Posterior vena cava (tissue), 2 donors: ENCODE measurements at places on chromosomes 12 and 14. TPM values are rescaled to one million over a fixed set of nuclear protein-coding genes. Genes with fewer than 3 reads are reported as not detected.

GRCh38 chr12:51417826-51418225 lies 6.8 kb upstream of the SLC4A8 start:
- DNase-seq = no peak

GRCh38 chr14:100408350-100409002 lies 85.3 kb downstream of the SLC25A47 start:
- DNase-seq = no peak

DNA sequence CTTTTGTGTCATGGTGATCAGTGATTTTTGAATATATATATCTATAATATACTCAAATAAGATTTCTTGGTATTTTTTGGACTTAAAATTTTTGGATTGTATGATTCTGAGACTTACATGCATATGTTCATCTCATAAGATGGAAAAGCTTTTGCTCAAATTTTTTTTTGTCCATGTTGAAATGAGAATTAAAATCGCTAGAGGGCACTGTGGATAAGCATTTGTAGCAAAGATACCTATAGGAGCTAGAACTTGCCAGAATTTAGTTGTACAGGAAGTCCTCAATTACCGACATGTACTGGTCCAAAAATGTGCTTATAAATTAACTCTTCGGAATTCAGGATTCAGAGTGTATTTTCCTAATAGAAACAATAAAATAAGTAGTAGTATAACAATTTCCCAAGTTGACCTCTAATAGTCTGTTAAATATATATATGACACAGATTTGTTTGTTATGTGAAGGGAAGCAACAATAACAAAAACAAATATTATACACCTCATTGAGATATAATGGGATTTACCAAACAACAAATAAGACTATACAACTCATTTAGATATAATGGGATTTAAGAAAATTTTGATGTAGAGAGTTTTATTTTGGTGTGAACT lies 179.6 kb downstream of the TMEM117 start:
- DNase-seq = no peak

DNA sequence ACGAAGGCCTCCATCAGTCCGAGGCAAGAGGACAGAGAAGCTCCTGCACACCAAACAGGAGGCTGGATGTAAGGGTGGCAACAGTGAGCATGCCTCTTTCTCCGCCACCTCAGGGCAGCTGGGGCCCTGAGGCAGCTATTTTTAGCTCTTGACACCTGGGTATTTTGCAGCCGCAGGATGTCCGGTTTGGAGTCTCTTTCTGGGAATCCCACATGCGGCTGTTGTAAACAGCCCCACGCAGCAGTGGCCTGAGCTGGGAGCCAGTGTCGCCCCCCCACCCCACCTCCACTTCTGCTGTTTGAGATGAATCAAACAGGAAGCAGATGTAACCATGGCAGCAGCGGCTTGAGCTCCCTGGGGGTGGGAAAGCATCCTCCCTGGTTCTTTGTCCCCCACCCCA lies 11.7 kb downstream of the HDAC7 start:
- DNase-seq = no peak

DNA sequence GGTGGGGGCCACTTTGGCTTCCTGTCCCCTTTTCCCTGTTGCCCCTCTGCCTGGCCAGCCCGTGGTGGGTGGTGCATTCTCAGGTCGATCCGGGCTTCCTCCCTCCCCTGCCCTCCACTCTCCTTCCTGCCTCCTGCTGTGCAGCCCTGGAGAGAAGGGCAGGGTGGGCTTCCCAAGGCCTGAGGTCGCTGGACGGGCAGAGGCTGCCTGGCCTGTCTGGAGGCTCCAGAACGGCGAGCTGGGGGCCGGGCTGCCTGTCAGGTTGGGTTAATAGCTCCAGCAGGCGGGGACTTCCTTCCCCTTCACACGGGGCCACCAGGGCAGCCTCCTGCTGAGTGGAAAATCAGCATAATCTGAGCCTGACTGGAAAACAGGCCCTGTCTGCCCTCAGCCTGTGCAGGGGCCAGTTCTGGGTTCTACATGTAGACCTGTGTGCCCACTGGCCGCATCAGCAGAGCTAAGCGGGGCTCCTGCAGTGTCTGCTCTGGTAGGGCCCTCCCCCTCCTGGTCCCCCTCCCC lies 11.3 kb downstream of the KIF26A start:
- DNase-seq = no peak

GRCh38 chr14:24861083-24861630 lies 188.8 kb downstream of the STXBP6 start:
- no peak for DNase-seq

DNA sequence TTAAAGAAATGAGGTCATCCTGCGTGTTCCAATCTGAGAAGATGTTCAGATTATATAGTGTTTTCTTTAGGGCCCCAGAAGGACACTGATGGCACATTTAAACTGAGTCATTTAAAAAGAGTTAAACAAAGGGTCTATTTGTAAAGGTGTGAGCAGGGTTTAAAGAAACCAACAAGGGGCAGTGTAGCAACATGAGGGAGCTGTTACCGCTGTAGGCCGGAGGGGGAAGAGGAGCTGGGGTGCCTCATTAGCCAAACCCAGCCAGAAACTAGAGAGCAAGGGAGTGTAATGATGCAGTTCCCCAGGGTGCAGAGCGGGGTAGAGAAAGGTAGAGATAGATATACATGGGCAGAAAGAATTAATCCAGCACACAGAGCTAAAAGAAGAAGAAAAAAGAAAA lies 160.4 kb downstream of the TBX5 start:
- no peak for DNase-seq

GRCh38 chr12:1767407-1768090 lies 52.8 kb upstream of the LRTM2 start:
- DNase-seq = no peak

- DNase-seq = no peak
Measured at GRCh38 chr12:139585-139984, 73.0 kb downstream of the IQSEC3 start.

DNA sequence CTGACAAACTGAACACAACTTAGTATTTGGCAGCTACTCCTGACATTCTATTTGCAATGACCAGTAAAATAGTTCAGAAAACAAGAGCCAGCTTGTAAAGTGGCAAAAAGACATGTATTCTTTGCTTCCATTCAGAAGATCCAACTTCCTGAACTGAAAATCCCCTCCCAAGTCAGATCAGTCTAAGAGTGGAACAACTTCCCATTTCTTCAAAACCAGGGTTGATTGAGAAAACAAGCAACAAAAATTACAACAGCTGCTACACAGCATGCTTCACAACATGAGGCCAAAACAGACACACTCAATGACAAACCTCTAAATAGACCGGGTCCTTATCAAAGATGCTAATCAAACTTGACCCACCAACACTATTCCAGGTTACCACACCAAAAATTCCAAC lies 40.3 kb downstream of the CIT start:
- no peak for DNase-seq

- no peak for DNase-seq
Measured at GRCh38 chr12:114096461-114096860, 130.3 kb upstream of the RBM19 start.

- DNase-seq = no peak
Measured at GRCh38 chr14:91872011-91872501, 4.7 kb upstream of the TC2N start.

DNA sequence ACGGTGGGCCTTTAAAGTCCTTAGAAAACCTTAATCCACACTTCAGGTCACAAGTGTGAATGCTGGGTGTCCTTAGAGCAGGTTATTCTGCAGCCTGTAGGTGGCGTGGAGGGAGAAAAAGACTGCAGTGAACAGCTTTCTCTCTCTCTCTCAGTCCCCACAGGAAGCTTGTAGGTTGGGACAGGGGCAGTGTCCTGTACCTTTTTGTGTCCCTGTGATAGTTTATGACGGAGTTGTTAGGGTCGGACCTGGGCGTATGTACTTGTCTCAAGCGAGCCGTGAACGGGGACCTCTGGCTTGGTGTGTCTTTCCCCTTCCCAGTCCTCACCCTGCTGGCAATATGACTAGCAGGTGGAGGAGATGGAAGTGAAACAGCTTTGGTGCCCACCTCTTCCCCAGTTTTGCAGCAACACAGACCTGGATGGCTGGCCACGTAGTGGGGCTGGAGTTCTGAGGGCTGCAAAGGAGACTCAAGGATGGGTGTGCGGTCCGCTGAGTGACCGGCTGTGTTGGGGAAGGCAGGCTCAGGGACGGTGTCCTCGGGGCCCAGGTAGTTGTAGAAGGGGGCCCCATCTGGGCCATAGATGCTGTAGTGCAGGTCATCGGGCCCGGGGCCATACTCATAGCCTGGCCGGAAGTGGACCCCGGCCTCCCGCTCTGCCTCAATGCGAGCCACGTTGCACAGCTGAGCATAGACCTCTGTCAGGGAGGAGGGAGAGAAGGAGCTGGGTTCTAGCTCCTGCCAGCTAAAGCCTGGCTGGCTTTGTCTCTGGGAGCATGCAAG lies 8.9 kb downstream of the ISCA2 start:
- DNase-seq = no peak

- no peak for DNase-seq
Measured at GRCh38 chr12:124865728-124866127, 2.1 kb upstream of the SCARB1 start.

DNA sequence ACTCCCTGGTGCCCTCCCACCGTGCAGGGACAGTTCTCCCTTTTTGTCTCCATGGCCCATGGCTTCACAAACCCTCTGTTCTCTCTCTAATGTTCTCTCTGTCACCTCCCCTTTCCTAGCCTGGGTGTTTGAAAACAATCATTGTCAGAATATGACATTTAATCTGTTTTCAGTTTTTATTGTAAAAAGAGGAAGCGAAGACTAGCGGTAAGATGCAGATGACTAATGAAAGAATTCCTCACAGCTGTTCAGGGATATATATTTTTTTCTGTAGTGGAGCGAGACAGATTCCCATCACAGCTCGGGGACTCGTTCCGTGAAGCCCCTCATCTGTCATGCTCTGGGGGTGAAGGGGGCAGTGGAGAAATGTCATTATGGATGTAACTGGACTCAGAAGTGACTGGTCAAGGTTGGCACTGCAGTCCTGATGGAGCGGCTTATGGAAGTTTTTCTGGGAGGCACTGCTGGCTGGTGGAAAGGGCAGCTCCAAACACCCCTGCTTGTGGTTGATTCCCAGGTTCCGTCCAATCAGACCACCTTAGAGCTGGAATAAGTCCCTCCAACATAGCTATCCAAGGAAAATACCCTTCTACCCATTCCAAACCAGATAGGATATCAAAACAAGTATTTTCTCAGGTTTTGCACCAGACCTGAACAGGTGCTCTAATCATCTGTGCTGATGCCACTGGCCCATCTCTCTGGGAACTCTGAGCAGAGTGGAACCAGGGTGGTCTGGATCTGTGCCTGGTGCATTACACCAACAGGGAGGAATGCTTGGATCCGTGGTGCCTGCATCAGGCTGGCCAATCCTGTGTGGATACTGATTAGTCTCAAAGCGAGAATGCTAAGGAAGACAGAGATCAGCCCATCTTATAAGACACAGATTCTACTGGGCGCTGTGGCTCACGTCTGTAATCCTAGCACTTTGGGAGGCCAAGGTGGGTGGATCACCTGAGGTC lies 84.7 kb downstream of the GPATCH2L start:
- DNase-seq = no peak

- DNase-seq = no peak
Measured at GRCh38 chr14:63032076-63032475, 13.2 kb downstream of the KCNH5 start.

- peak; percentile 87 for DNase-seq
Measured at GRCh38 chr12:10722502-10722904, 620 bp downstream of the YBX3 start.

DNA sequence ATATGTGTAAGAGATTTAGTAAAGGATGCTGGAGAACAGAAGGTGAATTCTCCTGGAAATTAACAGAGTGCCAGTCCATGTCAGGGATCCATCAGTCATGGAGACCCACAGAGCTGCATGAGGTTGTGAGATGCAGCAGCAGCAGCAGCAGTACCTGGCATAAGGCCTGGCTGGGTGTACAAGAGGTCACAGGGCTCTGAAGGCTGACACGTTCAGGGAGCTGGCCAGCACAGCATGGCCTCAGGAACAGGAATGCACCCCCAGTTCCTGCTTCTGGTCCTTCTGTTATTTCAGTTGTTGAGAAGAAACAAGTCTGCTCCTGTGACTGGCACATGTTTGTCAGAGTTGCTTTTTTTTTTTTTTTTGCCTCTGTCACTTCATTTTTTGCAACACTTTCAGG lies 210.8 kb downstream of the CNTN1 start:
- DNase-seq = no peak

DNA sequence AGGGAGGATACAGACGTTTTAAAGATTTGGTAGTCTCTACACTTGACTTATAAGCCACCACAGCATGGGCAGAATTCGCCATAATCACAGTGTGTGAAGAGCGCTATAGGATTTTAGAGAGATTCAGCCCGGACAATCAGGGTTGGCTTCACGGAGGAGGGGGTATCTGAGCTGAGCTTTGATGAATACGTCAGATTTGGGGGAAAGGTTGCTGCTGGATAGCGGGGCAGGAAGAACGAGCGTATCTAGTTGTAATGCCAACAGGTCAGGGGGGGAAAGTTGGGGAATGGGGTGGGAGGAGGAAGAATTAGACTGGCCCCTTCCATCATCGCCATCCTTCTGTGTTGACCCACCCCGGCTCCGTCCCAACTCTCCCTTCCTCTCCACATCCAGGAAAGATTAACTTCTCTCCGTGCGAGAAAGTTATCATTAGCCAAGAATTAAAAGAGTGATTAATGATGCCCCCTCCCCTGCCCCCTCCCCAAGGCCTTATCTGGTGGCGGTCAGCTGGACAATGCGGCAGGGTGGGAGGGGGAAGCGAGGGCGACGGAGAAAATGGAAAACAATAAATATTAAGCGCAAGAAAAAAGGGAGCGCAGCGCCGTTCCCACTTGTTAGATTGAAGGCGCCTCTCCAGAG lies 13.5 kb upstream of the GPATCH2L start:
- DNase-seq = no peak

DNA sequence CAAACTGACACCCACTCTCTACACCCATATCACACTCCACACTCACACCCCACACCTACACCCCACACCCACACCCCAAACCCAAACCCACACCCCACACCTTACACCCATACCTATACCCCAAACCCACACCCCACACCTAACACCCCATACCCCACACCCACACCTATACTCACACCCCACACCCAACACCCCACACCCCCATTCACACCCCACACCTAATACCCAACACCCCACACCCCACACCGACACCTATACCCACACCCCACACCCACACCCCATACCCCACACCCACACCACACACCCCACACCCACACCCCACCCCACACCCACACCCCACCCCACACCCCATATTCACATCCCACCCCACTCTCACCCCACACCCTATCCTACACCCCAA lies 38.5 kb downstream of the TMEM120B start:
- no peak for DNase-seq

ANO4 gene
- total RNA-seq = 0.33 TPM

PNP gene
- total RNA-seq = 34.1 TPM

AMHR2 gene
- not detected for total RNA-seq

TSPAN19 gene
- not detected for total RNA-seq

OTX2 gene
- total RNA-seq = not detected

ABCD2 gene
- 0.52 TPM for total RNA-seq

MYF5 gene
- total RNA-seq = not detected
